Stimulated activated CD4-positive, alpha-beta T cell treated with anti-CD3 and anti-CD28 coated beads, Interleukin-2, amount 100 ng/mL, for 24 hours (primary cell): ENCODE measurements at places on chromosomes 5 and 9.

GRCh38 chr9:136454026-136454796 lies 14.6 kb upstream of the INPP5E start:
- no peak for DNase-seq

DNA sequence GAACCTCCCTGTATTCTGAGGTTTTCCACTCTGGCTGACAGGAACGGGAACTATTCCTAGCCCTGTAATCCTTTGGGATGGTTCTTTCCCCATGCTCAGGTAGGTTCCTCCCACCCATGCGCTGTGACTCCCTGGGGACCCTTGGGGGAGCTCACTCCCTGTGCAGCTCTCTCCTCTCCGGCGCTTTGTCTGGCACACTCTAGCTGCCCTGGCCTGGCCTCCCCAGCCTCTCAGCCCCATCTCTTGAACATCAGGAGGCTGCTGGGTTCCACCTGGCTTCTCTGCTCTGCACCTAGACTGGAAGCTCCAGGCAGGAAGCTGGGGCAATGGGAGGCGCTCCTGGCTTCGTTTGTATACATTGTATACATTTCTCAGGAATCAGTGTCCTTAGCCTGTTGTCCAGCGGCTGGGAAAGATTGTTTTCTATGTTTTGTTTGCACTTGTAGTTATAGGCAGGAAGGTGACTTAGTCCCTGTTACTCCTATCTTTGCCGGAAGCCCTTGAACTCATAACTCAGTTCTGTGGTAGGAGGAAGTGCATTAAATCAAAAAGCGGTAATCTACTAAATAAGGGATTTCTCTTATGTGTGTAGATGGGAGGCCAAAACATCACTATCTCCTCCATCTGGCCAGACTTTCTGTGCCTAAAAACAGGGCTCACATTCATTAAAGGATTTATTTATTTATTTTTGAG lies 20.4 kb downstream of the SLC25A25 start:
- no peak for DNase-seq

GRCh38 chr9:33943389-33943788 lies 105.3 kb downstream of the UBAP2 start:
- DNase-seq = no peak

DNA sequence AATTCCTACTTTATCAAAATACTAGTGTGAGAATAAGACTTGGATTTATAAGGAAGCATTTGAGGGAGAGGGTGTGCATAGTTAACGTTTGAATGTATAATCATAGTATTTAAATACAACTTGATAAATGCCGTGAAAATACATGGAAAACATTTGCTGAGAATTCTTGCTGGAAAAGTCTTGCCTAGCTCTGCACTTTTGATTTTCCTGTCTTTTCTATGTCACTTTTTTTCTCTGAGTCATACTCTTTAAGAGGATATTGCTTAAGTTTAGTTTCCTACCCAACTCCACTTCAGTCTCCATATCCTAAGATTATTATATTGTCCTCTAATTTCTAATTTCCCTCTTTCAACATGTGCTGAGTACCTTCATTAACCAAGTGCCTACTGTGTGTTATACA lies 616.6 kb upstream of the SEMA6A start:
- no peak for DNase-seq

GRCh38 chr9:103474156-103474555 lies 479.0 kb downstream of the CYLC2 start:
- DNase-seq = no peak

DNA sequence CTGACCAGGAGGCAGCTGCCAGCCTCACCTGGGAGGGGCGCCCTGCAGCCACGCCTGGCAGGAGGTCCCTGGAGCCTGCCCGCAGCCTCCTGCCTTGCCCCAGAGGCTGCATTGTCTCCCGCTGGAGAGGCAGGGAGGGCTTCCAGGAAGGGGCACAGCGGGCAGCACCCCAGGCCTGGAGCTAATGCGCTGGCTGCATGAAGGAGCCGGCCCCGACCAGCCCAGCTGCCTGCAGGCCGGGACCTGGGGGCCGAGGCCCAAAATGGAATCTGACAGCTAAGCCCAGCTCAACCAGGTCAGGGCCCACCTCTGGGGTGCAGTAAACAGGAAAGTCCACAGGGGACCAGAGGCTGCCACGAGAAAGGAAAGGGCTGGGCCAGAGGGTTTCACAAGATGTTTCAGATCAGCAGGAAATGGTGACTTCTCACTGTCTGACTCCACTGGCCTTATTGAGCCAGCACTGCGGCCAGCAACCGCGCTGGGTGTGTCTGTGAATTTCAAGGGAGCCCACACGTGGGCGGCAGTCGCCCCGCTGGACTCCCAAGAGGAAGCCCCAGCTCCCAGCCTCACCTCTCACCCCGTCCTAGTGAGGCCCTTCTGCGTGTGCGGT lies 18.6 kb upstream of the NOTCH1 start:
- DNase-seq = no peak

- no peak for DNase-seq
Observed at GRCh38 chr5:168766426-168766700, 187.2 kb upstream of the PANK3 start.

GRCh38 chr9:107316795-107317661 lies 33.9 kb downstream of the RAD23B start:
- no peak for DNase-seq

DNA sequence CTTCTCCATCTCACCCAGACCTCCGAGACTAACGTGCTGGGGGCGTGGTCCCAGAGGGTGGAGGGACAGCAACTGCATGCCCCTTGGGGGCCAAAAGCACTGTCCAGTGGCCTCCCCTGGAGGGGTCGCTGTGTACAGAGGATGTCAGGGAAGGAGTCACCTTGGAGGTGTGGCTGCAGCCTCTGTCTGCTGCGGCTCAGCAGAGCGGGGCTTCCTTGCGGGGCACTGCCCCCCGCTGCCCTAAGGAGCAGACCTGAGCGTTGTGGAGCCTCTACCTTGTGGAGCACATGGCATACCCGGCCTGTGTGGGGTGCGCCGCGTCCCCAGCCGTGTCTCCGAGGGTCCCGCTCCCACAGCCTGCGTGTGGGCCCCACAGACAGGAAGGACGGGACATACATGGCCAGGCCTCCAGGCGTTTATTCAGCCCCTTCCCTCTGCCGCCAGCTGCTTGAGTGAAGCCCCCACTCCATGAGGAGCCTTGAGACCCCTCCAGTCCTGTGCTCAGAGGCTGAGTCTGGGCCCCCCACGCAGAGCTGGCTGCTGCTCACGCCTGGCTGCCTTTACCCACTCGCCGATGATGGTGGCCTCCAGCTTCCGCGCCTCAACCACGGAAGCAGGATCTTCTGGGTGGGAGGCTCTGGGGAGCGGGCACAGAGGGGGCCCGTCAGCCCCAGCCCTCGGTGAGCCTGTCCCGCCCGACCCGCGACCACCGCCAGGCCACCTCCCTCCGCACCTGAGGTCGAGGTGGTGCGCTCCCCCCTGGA lies 4.2 kb downstream of the DPP7 start:
- DNase-seq = no peak

GRCh38 chr9:112849363-112849922 lies 41.2 kb downstream of the SLC46A2 start:
- peak; percentile 17 for DNase-seq

- no peak for DNase-seq
Observed at GRCh38 chr9:6845880-6846279, 88.1 kb downstream of the KDM4C start.

GRCh38 chr5:81353189-81353588 lies 40.7 kb downstream of the ACOT12 start:
- DNase-seq = no peak

DNA sequence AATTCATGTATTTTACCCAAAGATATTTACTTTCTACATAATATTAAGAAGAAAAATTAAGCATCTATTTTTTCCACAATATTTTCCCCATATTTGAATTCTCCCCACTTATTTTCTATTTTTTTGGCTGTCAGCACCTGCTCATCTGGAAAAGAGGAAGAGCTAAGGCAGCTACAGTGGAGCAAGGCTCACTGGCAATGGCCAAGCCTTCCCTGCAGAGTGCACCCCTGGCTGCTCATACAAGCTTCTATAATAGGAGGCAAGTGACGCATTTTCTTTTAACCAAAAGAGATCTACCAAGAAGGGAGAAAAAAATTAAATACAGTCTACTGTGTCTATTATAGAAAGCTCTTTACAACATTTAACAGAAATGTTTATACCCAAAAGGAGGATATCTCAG lies 72.5 kb downstream of the AUH start:
- no peak for DNase-seq

GRCh38 chr5:107516452-107517184 lies 154.1 kb downstream of the EFNA5 start:
- no peak for DNase-seq

DNA sequence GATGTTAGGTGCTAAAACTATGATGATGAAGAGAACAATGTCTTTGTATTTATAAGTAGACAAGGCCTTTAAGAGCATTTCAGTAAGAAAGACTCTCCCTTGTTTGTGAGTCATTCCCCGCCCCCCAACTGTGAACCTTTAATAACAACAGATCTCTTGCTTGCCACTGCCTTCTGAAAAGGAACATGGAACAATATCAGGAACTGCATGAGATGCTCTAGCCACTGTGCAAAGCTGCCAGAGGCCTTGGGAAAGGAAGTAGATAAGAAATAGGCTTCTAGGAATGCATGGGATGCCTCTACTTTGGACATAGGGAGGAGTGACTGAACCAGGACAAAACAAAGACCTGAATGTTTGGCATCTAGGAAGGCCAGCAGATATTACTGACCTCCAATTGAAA lies 296.1 kb upstream of the MPDZ start:
- DNase-seq = no peak

DNA sequence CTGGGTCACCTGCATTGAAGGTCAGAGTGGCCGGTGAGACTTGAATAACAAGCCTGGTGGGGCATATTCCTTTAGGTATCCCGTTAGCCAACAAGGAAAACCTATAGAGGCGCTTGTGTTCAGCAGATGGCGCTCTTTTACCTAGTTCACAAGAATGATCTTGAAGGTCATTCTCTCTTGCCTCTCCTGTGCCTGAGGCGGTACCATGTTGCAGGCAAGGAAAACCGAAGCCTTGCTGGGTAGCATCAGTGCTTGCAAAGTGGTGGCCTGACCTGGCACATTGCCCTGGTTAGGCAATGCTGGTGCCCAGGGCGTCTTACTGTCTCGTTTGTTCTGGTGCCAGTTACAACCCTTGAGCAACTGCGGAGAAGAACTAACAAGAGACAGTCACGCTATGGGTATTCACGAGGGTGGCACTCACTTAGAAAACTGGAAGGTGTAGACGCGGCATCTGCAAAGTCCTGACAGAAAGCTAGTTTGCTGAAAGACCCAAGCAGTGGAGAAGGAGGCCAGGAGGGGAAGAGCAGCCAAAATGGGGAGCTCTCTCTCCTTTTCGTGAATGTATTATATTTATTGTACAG lies 56.7 kb downstream of the AOPEP start:
- DNase-seq = peak; percentile 40

GRCh38 chr5:168171901-168172759 lies 119.3 kb upstream of the WWC1 start:
- DNase-seq = no peak

GRCh38 chr9:76651119-76651705 lies 113.0 kb upstream of the PCA3 start:
- no peak for DNase-seq

GRCh38 chr9:136616948-136617695 lies 45.6 kb upstream of the EGFL7 start:
- DNase-seq = no peak

GRCh38 chr9:68537616-68537880 lies 3.1 kb downstream of the TMEM252 start:
- DNase-seq = no peak

DNA sequence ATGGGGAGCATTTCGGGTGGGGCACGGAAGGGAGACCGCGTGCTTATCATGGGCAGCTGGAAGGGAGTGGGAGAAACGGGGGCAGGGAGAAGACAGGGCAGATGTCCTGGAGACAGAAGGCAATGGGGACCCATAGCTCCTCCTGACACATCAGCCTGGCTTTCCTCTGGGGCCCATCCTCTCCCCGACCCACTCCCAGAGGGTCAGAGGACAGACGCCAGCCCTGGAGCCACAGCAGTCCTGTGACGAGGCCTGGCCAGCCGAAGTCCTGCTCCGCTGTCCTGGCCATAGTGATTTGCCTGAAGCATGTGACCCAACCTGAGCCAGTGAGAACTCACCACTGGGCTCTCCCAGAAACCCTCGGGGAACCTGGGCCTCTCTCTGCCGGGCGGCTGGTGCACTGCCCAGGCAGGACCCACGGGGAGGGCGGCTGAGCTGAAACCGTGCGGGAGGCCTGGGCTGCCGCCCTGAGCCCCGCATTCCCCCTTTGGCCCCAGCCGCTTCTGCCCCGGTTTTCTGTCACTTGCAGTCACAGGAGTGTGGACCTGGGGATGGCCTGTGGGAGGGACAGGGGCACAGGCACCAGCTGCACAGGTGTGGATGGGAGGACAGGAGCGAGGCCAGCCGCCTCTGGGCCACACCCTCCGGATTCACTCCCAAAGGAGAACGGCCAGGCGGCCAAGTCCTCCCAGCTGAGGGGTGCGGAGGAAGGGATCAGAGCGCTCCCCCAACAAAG lies 19.8 kb downstream of the ADAMTS2 start:
- no peak for DNase-seq

DNA sequence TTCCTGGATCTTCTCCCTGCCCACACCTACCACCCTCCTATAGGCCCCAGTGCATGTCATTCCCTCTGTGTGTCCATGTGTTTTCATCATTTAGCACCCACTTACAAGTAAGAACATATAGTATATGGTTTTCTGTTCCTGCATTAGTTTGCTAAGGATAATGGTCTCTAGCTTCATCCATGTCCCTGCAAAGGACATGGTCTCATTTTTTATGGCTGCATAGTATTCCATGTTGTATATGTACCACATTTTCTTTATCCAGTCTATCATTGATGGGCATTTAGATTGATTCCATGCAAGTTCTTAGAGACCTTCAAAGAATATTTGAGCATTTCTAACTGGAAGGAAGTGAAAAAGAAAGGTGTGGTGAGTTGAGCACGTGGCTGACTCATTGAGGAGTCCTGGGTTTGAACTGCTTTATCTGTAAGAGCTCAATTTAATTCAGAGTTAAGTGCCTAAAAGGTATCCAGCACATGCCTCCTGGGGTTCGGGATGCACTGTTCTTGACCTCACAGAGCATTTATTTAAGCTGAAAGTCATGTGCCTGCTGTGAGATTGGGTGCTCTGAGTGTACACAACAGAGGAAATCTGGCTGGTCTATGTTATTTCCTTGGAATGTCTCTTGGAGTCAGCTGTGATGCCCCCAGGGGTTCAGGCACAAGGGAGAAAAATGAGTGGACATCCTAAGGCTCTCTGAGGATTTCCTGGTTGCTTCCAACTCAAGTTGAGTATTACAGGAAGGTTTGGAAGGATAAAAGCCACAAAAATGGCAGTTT lies 56.4 kb downstream of the SH3GL2 start:
- DNase-seq = no peak

DNA sequence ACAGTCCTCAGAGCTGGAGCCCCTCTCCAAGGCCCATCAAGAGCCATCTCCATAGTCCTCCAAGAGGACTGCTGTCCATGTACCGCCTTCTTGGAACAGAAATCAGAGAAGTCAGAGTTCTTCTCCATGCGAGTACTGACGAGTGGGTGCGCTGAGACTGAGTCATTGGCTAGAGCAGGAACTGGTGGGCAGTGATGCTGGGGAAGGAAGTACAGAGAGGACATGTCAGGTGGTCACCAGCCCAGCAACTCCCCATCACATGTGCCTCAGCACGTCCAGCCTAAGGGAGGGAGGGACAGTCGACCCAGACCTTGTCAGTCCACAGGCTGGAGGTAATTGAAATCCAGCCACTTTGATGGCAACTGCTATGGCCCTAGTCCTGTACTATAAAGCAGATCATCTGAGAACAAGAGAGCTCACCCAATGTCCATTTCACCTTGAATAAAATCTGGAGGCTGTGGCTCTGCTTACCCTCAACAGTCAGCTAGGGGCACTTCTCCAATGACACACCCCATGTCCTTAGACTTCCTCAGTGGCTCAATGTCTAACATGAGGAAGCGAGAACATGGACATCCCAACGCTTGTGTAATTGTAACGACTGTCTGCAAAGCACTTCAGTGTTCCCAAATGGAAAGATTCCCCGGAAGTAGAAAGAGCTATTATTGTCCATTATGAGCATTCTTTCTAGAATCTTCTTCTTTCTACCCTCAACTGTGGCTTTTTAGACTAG lies 15.0 kb upstream of the FBP1 start:
- no peak for DNase-seq
